ENCODE measurements at places on chromosomes 6 and 20.

- no peak for DNase-seq
Observed at GRCh38 chr20:48292806-48293205, 507.5 kb upstream of the SULF2 start.

DNA sequence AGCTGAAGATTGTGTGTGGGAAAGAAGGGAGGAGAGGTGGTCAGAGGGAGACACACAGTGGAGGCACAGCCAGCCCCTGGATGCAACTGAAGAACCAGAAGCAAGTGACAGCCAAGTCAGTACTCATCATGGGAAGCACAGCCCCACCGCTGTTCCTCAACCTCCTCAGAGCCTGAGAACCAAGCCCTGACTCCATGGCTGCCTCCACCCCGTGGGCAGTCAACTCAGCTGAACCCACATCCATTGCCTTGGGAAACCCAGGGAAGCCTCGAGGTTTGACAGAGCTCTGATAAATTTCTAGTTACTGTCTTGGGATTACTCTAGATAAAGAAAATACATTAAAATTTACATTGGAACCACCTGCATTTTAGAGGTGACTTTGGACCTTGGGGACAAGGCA lies 29.6 kb downstream of the ALDH5A1 start:
- no peak for DNase-seq

DNA sequence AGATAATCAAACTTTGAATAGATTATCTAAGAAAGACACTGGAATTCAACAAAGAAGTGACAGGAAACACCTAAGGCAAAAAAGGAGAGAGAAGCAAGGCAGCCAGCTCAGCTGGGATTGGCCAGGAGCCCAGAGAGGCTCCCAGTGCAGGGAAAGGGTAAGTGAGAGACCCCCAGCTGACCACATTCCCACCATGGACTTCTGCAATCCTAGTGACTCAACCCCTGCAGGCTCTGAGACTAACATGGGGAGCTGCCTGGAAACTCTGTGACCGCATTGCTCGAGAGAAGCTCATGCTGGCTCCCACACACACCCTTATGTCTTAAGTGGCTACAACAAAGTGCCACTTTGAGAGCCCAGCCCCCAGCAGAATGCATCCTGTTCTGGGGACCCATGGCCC lies 215.1 kb downstream of the PACRG start:
- no peak for DNase-seq

- DNase-seq, result no peak
Observed at GRCh38 chr6:170423814-170424603, 117.5 kb downstream of the FAM120B start.

DNA sequence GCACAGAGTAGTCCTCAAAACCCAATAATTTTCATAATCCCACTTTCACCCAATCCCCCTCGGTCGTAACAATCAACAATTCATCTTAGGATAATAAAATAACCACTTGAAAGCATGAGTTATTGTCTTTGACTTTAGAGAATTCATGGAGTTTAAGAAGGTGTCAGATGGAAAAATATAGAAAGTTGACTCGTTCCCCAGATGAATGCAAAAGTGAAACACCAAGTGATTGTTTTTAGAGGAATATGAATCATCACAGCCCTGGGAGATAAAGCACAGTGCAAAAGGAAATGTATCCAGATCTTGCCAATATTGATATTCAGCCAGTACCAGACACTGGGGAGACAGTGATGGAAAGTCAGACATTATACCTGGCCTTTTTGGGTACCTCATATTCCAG lies 860.5 kb downstream of the DHX35 start:
- DNase-seq, result no peak

GRCh38 chr6:129059650-129060049 lies 176.7 kb downstream of the LAMA2 start:
- no peak for DNase-seq
